ENCODE measurements at places on chromosomes 1 and 21. TPM values are rescaled to one million over a fixed set of nuclear protein-coding genes. Genes with fewer than 3 reads are reported as not detected.
A peak's percentile ranks its signal among the peaks of the same experiment; 100 is the strongest.

MAP1LC3C gene
- 0.67 TPM for total RNA-seq

GRCh38 chr1:238370599-238370998 is 479.9 kb upstream of the ZP4 start:
- H3K4me1 ChIP-seq, result no peaks in the 10 kb centered on the region
- no peak overlapping the region for H3K4me3 ChIP-seq
- no peak overlapping the region for H3K27ac ChIP-seq
- no peaks in the 10 kb centered on the region for H3K27me3 ChIP-seq
- H3K36me3 ChIP-seq, result no peaks in the 10 kb centered on the region

DNA sequence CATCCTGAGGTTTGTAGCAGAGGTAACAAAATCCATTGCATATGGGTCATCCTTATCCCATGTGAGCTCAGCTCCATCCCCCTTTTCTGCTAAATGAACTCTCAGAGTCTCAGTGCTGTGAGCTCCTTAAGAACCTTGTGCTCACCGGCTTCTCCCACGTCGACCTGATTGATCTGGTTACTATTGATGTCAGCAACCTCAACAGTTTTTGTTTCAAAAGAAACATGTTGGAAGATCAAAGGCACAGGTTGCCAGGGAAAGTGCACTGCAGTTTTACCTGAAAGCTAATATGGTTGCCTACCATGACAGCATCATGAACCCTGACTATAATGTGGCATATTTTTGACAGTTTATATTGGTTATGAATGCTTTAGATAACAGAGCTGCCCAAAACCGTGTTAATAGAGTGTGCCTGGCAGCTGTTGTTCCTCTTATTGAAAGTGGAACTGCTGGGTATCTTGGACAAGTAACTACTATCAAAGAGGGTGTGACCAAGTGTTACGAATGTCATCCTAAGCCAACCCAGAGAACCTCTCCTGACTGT is 131.4 kb downstream of the HS2ST1 start:
- no peak for DNase-seq
- no peaks in the 10 kb centered on the region for H3K36me3 ChIP-seq
- no peaks in the 10 kb centered on the region for H3K27me3 ChIP-seq
- peaks cover 12% of the 10 kb centered on the region for H3K4me1 ChIP-seq
- H3K27ac ChIP-seq, result no peak overlapping the region

AADACL3 gene
- not detected for total RNA-seq

- no peak overlapping the region for H3K4me3 ChIP-seq
- DNase-seq, result no peak
- H3K27ac ChIP-seq, result no peak overlapping the region
- H3K36me3 ChIP-seq, result no peaks in the 10 kb centered on the region
- no peaks in the 10 kb centered on the region for H3K27me3 ChIP-seq
Observed at GRCh38 chr1:10253755-10254154, 43.4 kb downstream of the KIF1B start.

- no peak overlapping the region for H3K4me3 ChIP-seq
- no peaks in the 10 kb centered on the region for H3K36me3 ChIP-seq
- no peak overlapping the region for H3K27ac ChIP-seq
- no peaks in the 10 kb centered on the region for H3K27me3 ChIP-seq
- no peaks in the 10 kb centered on the region for H3K4me1 ChIP-seq
Observed at GRCh38 chr1:27029517-27029916, 16.9 kb upstream of the TENT5B start.

- H3K4me1 ChIP-seq, result peaks cover 2% of the 10 kb centered on the region
- peak overlapping the region; percentile 27 for H3K4me3 ChIP-seq
- H3K27ac ChIP-seq, result no peak overlapping the region
- H3K27me3 ChIP-seq, result no peaks in the 10 kb centered on the region
Observed at GRCh38 chr1:45206808-45207623, 611 bp upstream of the ZSWIM5 start.

GRCh38 chr1:231855926-231856325 is 229.3 kb downstream of the DISC1 start:
- no peak overlapping the region for H3K4me3 ChIP-seq
- no peaks in the 10 kb centered on the region for H3K36me3 ChIP-seq
- H3K27ac ChIP-seq, result no peak overlapping the region

DNA sequence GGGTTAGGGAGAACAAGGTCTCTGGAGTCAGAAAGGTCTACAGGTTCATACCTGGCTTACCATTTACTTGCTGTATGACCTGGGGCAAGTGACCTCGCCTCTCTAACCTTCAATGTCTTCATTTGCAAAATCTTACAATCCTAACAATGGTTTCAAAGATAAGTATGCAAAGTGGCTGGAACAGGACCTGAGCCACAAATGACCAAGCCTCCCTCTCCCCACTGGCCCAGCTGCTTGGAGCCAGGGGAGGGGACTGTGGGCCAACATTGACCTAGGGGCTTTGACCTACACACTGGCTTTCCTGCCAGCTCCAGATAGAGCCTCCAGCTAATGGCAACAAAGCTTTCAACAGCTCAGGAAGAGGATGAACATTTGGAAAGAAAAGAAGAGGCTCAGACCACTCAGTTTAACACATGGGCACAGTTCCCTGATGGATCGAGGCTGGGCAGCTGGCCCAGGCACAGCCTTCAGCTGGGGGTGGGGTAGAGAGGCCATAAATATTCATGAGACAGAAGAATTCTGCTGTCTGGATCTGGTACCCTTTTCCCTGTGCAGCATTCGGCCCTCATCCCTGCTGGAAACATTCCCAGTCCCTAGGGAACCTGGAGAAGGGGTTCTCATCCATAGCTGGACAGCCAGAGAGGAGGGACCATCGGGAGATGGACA is 12.9 kb downstream of the PTAFR start:
- DNase-seq, result no peak
- no peaks in the 10 kb centered on the region for H3K36me3 ChIP-seq
- H3K27me3 ChIP-seq, result no peaks in the 10 kb centered on the region

DNA sequence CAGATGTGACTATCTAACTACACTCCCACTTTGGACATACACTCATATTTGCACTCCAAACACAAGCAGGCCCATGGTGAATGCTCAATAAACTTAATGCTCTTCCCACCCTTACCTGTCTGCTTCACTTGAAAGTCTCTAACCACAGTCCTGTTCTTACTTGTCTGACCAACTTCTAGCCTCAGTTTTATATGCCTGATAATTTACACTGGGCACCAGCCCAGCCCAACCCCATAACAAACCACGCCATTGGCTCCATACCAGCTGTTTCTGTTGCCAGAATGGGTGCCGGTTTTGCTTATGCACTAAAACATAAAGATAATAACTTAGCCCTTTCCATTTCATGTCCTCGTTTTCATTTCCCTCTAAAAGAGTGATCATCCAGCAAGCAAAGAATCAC is 395.4 kb downstream of the NTNG1 start:
- no peaks in the 10 kb centered on the region for H3K4me1 ChIP-seq
- no peaks in the 10 kb centered on the region for H3K27me3 ChIP-seq
- no peak overlapping the region for H3K4me3 ChIP-seq
- no peaks in the 10 kb centered on the region for H3K36me3 ChIP-seq

DNA sequence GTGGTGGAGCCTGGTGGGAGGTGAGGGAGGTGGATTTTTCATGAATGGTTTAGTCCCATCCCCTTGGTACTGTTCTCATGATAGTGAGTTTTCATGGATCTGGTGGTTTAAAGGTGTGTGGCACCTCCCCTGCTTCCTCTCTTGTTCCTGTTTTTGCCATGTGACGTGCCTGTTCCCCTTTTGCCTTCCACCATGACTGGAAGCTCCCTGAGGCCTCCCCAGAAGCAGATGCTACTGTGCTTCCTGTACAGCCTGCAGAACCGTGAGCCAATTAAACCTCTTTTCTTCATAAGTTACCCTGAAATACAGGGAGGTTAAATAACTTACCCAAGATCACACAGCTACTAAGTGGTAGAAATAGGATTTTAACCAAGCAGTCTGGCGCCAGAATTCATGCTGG is 4.3 kb upstream of the HEYL start:
- no peaks in the 10 kb centered on the region for H3K36me3 ChIP-seq
- H3K27ac ChIP-seq, result no peak overlapping the region
- no peak overlapping the region for H3K4me3 ChIP-seq
- H3K27me3 ChIP-seq, result peaks cover 3% of the 10 kb centered on the region

DNA sequence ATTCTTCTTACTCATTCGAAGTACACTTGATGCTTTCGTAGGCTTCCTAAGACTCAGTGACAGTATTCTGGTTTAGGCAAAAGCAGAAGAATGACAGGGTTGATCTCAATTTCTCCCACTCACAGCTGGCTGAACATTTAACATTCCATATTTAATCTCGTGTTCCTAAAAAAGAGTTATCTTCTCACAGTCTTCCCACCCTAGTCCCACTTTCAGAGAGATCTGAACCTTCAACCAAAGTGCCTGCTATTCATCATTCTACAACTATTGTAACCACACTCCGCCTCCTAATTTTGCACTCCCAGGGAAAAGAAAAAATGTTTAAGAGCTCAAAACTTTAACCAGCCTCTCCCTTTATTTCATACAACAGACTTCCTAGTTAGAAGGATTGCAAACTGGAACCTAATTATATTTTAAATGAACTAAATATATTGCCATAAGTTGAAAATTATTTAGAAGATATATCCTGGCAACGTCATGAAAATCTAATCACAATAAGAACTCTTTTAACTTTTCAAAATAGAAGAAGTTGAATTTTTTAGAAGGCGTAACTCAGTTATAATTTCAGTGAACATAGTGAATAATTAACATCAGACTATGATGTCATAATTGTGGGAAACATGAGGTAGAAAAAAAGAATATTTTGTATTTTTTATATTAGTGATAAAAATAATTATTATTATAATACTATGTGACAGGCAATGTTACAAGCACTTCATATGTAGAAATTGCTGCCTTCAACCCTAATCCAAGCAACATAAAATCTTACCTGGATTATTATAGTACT is 540.9 kb upstream of the ADGRL2 start:
- H3K4me3 ChIP-seq, result no peak overlapping the region
- no peaks in the 10 kb centered on the region for H3K4me1 ChIP-seq
- no peaks in the 10 kb centered on the region for H3K36me3 ChIP-seq
- no peak for DNase-seq

FCRLB gene
- 937 TPM for total RNA-seq

GRCh38 chr1:114259511-114260160 is 106.0 kb upstream of the SYT6 start:
- no peak overlapping the region for H3K27ac ChIP-seq
- H3K27me3 ChIP-seq, result no peaks in the 10 kb centered on the region
- DNase-seq, result no peak

- H3K27me3 ChIP-seq, result no peaks in the 10 kb centered on the region
- no peaks in the 10 kb centered on the region for H3K4me1 ChIP-seq
- no peak overlapping the region for H3K27ac ChIP-seq
- no peak for DNase-seq
- no peaks in the 10 kb centered on the region for H3K36me3 ChIP-seq
Observed at GRCh38 chr1:53395671-53396215, 63.5 kb upstream of the DMRTB1 start.

ATP6V1G3 gene
- total RNA-seq, result not detected

DNA sequence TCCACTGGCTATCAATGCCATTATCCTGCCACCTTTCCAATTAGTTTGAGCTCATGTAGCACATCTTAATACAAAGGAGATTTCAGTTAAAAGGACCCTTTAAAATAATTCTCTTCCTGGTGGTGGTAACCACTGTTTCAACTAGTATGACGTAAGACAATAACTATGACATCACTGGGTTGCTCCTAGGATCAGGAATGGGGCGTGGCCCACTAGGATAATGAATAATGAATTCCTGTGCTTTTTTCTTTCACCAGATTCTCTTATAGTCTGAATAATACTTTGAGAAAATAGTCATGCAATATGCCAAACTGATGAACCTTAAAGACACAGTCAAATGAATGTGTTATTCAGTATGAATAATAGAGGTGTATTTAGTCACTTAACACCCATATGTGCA is 10.6 kb upstream of the KIFAP3 start:
- no peak overlapping the region for H3K4me3 ChIP-seq
- no peak overlapping the region for H3K27ac ChIP-seq
- no peaks in the 10 kb centered on the region for H3K27me3 ChIP-seq

SH3D21 gene
- 16.4 TPM for total RNA-seq

GRCh38 chr1:238581332-238581731 is 690.6 kb upstream of the ZP4 start:
- DNase-seq, result no peak
- no peaks in the 10 kb centered on the region for H3K4me1 ChIP-seq
- H3K36me3 ChIP-seq, result no peaks in the 10 kb centered on the region
- no peaks in the 10 kb centered on the region for H3K27me3 ChIP-seq

HSD3B2 gene
- not detected for total RNA-seq

ARMH1 gene
- 7.7 TPM for total RNA-seq

CKS1B gene
- total RNA-seq, result 110 TPM

- no peak overlapping the region for H3K4me3 ChIP-seq
- H3K27ac ChIP-seq, result no peak overlapping the region
- DNase-seq, result no peak
- H3K27me3 ChIP-seq, result no peaks in the 10 kb centered on the region
- no peaks in the 10 kb centered on the region for H3K4me1 ChIP-seq
Observed at GRCh38 chr21:43696214-43696613, 22.7 kb upstream of the PDXK start.

PHF13 gene
- total RNA-seq, result 5.7 TPM

C8A gene
- not detected for total RNA-seq

GRCh38 chr1:31866450-31867032 is 50.7 kb upstream of the SPOCD1 start:
- no peaks in the 10 kb centered on the region for H3K36me3 ChIP-seq
- H3K4me1 ChIP-seq, result no peaks in the 10 kb centered on the region
- no peak overlapping the region for H3K4me3 ChIP-seq
- no peak overlapping the region for H3K27ac ChIP-seq
- no peak for DNase-seq

DNA sequence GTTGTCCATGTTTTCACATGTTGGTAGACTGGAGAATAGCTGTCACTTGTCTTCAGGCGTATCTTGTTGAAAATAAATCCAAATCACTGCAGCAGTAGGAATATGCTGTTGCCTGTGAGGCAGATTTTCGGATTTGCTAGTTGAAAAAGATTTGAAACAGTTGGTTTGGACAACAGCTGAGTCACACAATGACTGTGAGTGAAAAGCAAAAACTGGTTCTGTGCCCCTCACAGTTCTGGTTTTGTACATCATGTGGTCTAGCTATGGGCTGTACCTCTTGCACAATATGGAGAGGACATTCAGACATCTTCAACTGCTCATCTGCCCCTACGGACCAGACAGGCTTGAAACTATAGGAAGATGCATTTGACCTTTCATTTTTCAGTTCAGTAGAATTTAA is 1.8 kb downstream of the ARF1 start:
- H3K4me1 ChIP-seq, result peaks cover 29% of the 10 kb centered on the region
- no peak for DNase-seq
- H3K4me3 ChIP-seq, result peak overlapping the region; percentile 90
- H3K27me3 ChIP-seq, result no peaks in the 10 kb centered on the region

- no peaks in the 10 kb centered on the region for H3K27me3 ChIP-seq
- H3K4me3 ChIP-seq, result no peak overlapping the region
- DNase-seq, result no peak
- H3K36me3 ChIP-seq, result no peaks in the 10 kb centered on the region
- H3K27ac ChIP-seq, result no peak overlapping the region
Observed at GRCh38 chr1:215279682-215280081, 197.1 kb downstream of the KCNK2 start.

DNA sequence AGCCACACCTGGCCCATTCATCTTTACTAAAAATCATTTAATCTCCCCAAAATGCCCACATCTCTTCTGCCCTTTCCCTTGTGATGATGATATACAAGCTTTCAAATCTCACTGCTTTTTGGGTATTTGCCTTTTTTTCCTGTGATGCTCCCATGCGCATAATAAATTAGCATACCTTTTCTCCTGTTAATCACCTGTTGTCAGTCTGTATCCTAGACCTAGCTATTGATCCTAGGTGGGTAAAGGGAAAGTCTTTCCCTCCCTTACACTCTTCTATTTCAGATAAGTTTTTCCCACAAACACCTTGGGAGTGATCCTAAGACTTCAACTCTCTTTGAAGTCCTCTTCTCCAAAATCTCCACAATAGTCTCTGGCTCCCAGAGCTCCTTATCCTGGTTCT is 12.0 kb upstream of the SLC35A3 start:
- H3K27me3 ChIP-seq, result no peaks in the 10 kb centered on the region
- H3K27ac ChIP-seq, result no peak overlapping the region
- no peak overlapping the region for H3K4me3 ChIP-seq
- no peaks in the 10 kb centered on the region for H3K4me1 ChIP-seq
- DNase-seq, result no peak
- no peaks in the 10 kb centered on the region for H3K36me3 ChIP-seq

Measured in Karpas-422 (cell line).